ENCODE measurements at places on chromosomes 16 and 17.

GRCh38 chr16:104355-104754 is 26.3 kb downstream of the MPG start:
- DNase-seq: no peak

DNA sequence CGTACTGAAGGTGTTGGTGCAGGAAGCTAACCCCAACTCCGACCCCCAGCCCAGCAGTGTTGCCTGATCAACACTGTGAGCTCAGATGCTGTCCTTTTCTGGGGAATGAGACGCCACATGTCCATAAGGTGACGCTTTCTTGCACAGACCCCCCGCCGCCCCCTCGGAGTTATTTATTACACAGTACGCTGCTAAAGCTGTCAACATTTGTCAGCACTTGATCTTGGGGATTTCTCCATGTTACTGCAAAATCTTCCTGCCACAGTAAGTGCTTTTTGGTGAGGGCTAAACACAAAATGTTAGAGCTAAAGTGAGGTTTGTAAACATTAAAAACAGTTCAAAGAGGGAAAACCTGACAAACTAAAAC is 15.9 kb downstream of the CMTM3 start:
- DNase-seq: no peak

DNA sequence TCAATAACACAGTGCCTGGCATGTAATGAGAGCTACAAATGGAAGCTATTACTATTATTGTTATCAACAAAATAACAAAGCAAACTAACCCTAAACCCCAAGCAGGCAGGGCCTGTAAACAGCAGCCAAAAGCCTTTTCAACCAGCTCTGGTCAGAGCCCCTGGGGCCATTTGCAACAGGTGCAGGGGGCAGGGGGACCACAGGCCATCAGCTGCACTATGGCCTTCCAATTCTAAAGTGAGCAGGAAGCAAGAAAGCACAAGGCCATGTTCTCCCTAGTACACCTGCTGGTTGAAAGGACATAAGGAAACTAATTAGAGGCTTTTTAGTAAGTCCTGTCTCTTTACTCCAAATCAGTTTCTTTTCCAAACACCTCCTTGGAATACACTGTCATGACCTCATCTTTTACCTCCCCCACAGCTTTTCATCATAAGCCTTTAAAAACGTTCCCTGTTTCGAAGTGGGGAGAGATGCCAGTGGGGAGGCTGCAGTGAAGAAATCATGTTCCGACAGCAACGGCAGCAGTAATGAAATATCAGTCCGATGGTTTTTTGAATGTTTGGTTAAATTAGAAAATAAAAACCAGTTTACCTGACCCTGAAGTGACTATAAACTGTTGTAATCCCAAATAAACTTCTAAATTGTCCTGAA is 68.4 kb upstream of the GSG1L start:
- no peak for DNase-seq

GRCh38 chr16:73483076-73483791 is 435.3 kb upstream of the ZFHX3 start:
- DNase-seq: no peak

- DNase-seq: no peak
Observed at GRCh38 chr17:75976175-75976848, 2.7 kb downstream of the ACOX1 start.

GRCh38 chr16:57732037-57732436 is 3.5 kb upstream of the KATNB1 start:
- DNase-seq: no peak

DNA sequence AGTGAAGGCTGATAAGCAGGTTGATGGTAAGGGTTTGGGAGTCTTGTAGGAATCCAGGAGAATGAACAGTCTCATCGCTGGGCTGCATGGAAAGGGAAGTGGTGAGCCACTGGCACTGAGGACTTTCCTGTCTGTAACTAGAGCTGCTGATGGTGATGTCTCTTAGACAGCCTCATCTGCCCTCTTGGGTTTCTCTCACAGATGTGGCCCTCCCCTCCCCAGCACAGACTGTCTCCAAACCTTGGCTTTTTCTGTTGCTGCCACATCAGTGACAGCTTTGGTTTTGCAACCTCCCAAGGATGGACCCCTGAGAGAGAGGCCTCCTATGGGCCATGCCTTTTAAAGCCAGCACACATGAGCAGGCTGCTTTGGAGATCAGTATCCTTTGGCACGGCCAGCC is 16.9 kb downstream of the PLCG2 start:
- DNase-seq: no peak

DNA sequence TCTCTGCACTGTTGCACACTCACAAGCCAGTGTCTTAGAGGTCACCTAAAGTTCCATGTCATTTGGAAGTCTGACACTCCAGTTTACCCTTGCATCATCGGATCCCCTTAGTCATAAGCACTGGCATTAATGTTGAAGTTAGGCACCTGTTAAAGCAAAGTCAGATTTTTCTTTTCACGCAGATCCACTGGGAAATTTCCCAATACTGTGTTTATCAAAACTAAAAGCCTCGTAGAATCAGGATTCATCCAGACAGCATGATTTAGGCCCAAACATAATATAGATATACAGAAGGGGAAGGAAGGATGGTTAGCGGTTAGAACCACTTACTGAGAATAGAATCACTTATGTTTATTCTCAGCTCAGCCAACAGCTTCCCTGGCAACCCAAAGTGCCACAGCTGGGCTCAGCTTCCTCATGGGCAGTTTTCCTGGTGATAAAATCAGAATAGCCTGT is 30.1 kb upstream of the HAPSTR1 start:
- no peak for DNase-seq

DNA sequence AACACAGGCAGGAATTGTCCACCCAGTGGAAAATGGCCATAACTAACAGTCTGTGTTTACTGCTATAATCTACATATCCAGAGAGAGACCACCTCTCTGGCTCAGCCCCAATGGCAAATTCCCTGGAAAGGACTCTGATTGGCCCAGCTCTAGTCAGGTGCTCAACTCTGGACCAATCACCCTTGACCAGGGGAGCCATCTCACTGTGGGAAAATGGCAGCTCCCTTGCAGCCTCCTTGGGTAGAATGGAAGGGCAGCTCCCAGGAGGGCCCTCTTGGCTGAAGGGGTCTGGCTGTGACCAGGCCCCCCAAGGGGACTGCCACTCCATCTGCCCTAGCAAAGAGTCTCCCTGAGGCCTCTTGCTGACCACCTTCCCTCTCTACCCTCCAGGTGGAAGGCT is 3.1 kb downstream of the ALOX15B start:
- DNase-seq: no peak

GRCh38 chr16:79814124-79814523 is 213.6 kb upstream of the MAF start:
- DNase-seq: no peak

DNA sequence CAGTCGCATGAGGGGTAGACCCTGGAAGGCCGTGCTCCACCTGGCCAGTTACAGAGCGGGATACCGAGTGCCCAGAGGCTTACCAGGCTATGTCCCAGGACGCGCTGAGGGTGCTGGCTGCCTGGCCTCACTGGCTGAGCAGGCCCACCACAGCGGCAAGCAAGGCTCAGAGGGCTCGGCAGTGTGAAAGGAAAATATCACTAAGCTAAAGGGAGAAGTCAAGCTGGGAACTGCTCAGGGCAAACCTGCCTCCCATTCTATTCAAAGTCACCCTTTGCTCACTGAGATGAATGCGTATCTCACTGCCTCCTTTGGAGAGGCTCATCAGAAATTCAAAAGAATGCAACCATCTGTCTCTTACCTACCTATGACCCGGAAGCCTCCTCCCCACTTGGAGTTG is 37.4 kb downstream of the CCDC57 start:
- no peak for DNase-seq

GRCh38 chr17:71613996-71614395 is 506.8 kb upstream of the SOX9 start:
- no peak for DNase-seq

DNA sequence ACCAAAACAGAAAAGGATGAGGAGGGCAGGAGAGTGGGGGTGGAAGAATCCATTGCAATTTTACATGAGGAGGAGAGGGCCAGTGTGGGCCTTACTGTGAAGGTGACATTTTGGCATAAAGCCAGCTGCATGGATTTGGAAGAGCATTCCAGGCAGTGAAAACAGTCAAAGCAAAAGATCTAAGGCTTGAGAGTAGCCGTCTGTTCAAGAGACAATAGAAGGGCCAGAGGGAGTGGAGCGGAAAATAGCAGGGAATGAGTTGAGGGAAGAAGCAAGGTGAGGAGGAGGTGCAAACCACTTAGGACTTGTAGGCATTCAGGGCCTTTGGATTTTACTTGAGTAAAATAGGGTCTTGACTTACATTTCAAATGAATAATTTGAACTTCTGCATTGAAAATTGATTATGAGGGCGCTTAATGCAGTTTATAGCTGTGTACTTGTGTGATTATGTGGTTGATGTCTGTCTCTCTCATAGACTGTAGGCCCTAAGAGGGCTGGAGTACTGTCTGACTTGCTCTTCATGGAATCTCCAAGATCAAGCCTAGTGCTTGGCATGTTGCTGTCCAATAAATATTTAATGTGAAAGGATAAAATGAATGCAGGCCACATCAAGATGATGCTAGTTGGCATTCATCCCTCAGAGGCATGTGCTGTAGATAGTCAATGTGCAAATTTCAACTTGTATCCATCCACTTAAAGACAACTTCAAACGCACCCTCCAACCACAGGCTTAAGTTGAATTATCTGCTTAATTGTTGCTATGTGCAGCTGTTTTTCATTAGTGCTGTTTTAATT is 772.1 kb upstream of the RBFOX1 start:
- DNase-seq: no peak

- DNase-seq: no peak
Observed at GRCh38 chr16:89173174-89173921, 1.8 kb downstream of the CDH15 start.

DNA sequence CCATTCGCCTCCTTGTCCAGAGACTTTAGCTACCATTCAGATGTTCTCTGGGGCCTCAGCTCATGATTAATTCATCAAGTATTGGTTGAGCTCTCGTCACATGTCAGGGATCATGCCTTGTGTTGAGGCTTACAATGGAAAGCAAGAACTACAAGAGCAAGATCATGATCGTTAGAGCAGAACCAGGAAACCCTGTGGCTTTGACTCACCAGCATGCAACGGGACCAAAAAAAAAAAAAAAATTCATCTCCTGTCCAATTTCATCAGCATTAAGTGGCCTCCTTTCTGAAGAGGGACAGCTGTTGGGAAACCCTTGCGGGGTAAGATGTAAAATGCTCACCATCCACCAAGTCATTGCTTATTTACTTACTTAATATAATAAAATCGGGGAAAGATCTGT is 12.1 kb upstream of the USP10 start:
- DNase-seq: no peak

- no peak for DNase-seq
Observed at GRCh38 chr16:5523829-5524228, 426.2 kb upstream of the EEF2KMT start.
